Stimulated activated CD4-positive, alpha-beta T cell treated with anti-CD3 and anti-CD28 coated beads, Interleukin-15, amount 100 ng/mL, for 24 hours (primary cell): ENCODE measurements at places on chromosomes 1 and 21.

DNA sequence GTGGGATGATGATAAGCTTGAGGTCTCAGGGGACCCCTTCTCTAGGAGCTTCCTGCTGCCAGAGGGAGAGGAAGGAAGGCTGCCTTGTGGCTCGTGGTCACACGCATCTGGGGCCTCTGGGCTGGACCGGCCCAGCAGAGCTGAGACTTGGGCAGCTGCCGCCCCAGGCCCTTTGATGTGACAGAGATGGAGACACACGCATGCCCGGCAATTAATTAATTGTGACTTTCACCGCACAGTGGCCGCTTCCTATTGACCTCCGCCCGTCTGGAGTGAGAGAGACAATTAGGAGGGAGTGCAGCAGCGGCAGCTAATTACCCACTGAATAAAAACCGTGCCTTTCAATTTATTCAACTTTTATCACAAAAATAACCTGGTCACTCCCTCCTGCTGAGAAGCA lies 16.6 kb upstream of the C1QA start:
- DNase-seq: no peak

- no peak for DNase-seq
Observed at GRCh38 chr21:18114810-18115209, 129.8 kb upstream of the CHODL start.

DNA sequence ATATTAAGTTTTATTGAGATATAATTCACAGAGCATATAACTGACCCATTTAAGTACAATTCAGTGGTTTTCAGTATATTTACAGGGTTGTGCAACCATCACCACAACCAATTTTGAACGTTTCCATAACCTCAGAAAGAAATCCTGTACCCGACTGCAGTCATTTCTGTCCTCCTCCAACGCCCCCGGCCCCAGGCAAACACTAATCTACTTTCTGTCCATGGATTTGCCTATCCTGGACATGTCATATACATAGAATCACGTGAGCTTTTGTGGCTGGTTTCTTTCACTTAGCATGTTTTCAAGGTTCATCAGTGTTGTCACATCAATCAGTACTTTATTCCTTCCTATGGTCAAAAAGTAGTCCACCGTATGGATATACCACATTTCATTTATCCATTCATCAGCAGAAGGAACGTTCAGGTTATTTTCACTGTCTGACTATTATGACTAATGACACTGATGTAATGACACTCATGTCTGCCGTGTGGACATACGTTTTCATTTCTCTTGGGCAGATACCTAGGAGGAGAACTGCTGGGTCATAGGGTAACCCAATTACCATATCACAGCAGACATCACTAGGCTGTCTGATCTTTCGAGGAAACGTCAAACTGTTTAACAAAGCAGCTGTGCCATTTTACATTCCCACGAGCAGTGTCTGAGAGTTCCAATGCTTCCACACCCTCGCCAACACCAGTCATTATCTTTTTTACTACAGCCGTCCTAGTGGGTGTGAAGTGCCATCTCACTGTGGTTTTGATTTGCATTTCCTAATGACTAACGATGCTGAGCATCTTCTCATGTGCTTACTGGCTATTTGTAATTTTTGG lies 30.8 kb downstream of the MRPL37 start:
- peak; percentile 63 for DNase-seq

DNA sequence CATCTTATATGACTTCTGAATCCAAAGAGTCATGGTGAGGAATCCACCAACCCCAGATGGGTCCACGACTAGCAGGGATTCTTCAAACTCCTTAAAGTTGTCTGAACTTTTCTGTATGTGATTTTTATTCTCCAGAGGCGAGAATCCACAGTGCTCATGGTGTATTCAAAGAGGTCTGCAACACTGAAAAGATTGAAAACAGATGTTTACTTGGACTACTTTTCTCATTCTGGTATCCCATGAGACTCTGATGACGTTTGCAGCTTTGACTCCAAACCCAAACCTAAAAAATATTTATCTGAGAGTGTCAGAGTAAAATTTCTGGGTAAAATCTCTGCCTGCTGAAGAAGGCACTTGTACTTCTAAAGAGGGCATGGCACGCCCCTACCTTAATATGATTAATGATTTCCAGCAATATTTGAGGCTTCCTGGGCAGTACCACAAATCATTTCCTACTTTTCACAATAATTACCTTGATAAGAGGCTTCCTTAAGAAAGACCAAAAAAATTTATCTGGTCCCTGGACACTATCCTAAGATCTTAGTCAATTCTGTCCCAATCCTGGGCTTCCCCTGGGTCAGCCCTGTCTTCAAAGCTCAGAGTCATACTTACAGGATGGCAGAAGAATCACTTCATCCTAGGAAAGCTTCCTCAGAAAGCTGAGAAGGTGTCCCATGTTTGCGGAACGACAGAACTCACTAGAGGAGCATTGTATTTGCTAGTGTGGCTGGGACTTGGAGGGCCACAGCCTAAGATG lies 76.5 kb upstream of the MAP10 start:
- DNase-seq: no peak

DNA sequence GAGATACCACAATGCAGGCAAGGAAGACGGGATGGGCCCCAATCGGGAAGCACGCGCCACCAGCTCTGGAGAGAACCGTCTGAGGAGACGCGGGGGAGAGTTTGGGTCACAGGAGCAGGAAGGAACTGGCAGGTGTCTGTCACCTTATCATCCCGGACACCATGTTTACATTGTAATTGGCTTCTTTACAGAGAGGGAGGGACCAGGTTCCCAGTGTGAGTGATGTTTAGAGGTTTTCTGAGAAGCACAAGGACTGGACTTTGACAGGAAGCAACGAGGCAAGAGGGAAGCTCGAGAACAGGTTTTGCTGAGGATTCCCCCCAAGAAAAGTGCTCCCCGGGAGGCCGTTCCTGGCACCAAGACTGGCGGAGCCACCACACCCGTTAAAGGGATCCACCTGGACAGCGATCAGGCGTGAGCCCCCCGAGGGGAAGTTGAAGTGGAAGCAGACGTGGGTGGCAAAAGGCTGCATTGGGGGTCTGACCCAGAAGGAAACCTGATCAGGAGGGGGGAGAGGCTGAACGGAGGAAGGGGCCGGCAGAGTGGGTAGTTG lies 957 bp downstream of the EPS15 start:
- peak; percentile 37 for DNase-seq

DNA sequence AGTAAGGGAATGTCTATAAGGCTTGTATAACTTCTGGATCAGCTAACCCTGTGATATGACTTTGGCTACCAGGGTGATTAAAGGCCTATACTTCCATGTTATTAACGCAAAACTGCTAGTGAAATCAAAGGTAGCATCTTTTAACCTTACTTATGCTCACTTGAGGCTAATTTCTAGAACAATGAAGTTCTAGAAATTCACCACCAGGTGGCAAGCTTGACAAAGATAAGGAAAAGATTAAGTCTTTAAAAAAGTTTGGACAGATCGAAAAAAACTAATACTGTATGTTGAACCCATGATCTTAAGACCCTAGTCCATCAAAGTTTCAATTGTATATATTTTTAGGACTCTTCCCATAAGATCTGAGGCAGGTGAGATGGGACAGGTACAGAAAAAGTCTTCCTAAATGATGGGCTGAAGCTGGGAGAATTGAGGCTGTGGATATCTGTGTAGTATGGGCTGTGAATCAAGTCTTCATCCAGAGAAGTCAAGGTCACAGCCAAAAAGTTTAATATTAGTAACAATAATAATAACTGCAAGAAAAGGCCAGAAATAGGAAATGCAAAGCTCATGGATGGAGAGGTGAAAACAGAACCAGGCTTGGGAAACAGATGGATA lies 18.8 kb downstream of the KYAT3 start:
- DNase-seq: no peak

DNA sequence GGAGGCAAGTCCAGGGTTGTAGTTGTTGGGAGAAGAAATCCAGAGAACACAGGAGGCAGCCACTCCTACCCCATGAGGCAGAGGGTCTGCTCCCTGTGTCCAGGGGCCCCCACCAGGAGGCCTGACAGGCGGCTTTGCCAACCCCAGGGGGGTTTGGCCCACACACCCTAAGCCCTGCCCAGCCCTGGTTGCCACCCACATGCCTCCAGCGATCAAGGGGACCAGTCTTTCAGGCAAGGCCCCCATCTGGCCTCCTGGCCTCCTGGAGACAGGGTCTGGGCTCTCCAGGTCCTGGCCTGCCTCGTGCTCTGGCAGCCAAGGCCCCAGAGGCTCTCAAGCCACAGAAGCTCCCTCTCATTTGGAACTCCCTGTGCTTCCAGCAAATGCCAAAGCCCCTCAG lies 38.5 kb downstream of the SDC3 start:
- no peak for DNase-seq

GRCh38 chr1:1091344-1092148 lies 17.4 kb upstream of the RNF223 start:
- peak; percentile 10 for DNase-seq

GRCh38 chr1:230166366-230167132 lies 99.5 kb downstream of the GALNT2 start:
- DNase-seq: peak; percentile 14

DNA sequence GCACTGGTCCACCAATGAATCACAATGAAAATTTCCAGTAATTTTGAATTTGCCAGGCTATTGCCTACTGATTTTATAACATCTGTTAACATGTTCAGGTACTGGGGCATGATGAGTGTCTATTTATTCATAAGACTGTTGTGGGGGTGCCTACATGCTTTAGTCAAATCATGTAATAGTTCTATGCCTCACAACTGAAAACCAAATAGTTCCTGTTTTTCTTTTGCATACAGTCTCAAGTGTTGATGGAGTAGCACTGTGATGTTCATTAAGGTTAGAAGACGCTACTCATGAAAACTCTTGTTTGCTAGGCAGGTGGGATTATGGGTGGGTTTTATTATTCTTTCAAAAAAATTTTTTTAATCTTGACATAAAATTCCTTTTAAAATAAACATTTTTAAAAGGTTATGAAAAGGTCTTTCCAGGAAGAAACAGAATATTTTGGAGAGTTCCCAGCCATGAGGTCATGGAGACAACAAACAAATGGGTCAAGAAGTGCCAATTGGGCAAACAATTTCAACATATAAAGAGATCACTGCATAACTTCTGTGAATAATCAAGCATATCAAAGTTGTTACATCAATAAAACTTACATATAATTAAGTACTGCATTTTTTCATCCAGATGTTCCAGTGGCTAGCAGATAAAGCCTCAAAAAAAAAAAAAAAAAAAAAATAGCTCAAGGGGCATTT lies 40.2 kb upstream of the NHLH2 start:
- no peak for DNase-seq

GRCh38 chr21:44455524-44456213 lies 359 bp downstream of the LRRC3 start:
- DNase-seq: peak; percentile 55

- DNase-seq: no peak
Observed at GRCh38 chr1:234882898-234883297, 245.7 kb downstream of the TOMM20 start.

- no peak for DNase-seq
Observed at GRCh38 chr1:198606020-198606438, 32.8 kb upstream of the PTPRC start.

- no peak for DNase-seq
Observed at GRCh38 chr1:103084181-103084580, 24.1 kb downstream of the COL11A1 start.

- DNase-seq: peak; percentile 52
Observed at GRCh38 chr1:244074559-244075171, 23.6 kb downstream of the ZBTB18 start.

DNA sequence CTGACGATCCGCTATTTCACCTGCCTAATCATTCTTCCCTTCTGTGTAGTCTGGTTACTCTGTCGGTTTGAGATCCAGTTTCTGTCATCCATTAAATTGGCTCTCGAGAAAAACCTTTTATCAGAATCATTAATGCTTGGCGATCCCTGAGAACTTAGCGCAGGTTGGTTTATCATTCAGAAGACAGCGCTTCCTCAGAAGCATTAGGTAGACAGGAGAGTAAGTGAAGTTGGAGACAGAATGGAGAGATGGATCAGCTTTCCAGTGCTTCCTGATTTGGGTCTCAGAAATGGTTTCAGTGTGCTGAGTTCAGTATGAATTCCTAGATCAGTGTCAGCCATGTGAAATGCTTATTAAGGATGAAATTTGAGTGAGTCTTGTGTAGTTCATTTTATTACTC lies 1.3 kb downstream of the USP1 start:
- DNase-seq: no peak

DNA sequence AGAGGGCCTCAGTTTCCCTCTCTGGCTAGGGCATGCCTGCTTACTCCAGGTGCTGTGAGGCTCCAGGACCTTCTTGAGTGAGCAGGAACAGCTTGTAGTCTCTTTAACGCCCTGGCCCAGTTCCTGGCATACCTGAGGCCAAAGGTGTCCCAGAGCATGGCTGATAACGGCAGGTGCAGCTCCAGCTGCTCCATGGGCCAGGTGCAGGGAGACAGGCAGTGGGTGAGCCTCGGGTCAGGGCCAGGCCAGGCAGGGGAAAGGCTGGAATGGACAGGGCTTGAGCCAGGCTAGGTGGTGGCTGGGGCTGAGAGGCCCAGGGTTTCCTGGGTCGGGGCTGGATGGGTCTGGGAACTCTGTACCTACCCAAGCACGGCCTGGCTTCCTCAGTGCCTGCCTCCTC lies 18.3 kb downstream of the EDN2 start:
- no peak for DNase-seq

- DNase-seq: no peak
Observed at GRCh38 chr1:87706203-87706602, 377.5 kb downstream of the LMO4 start.

DNA sequence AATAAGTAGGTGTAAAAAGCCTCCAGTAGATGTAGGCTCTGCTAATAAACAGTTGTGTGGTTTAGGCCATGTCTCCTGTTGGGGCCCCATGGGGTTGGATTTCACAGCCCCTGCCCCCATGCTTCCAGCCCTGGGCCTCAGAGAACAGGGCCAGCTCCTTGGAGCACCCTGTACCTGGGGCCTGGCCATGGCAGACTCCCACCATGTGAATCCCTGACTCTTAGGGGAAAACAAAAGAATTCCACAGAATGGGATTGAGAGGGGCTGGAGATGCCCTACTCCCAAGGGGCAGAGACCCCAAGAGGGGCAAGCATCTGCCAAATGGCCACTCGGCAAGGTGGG lies 11.5 kb downstream of the LRP8 start:
- no peak for DNase-seq

DNA sequence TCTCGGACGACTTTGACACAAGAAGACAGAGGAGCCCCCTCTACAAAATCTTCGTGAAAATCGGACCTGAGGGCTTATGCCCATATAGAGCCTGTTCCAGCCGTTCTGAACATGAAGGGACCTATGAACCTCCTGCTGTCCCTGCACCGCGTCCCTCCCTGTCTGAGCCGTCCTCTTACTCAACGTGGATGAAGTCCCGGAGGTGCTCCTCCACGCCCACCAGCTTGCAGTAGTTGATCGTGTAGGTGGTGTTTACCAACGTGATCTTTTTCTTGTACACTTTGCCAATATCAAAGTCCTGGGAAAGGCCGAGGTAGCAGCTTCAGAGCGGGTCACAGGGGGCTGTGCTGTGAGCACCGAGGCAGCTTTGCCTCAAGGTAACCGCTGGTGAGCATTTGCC lies 40.0 kb downstream of the CFAP74 start:
- no peak for DNase-seq

- no peak for DNase-seq
Observed at GRCh38 chr1:47190509-47190855, 646 bp upstream of the PDZK1IP1 start.
